ENCODE measurements at places on chromosomes 4 and X. TPM values are rescaled to one million over a fixed set of nuclear protein-coding genes. Genes with fewer than 3 reads are reported as not detected.

IBSP gene
- total RNA-seq, result not detected

RASGEF1B gene
- total RNA-seq, result 14.4 TPM

DNA sequence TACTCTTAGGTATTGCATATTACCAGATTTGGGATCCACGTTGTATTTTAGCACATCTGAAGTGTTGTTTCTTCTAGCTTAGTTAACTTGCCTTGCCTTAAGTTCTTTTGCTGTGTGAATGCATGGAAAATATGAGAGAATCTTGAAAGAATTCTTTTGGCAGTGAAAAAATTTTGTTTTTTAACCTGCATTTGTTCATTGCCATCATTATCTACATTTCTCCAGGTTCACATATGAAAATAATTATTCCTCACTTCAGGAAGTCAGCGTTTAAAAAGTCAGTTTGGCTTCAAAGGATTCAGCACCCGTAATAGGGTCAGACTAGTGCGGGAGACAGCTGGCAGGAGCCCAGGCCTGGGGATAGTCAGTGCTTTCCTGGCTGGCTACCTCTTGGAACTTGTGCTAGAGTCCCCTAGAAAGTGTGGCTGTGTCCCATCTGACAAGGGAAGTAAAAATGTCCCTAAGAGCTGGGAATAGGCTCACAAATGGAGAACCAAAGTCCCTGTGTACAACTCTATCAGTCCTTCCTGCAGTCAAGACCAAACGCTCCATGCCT lies 251.9 kb upstream of the KLF3 start:
- no peaks in the 10 kb centered on the region for H3K4me1 ChIP-seq
- no peak overlapping the region for H3K27ac ChIP-seq
- no peaks in the 10 kb centered on the region for H3K27me3 ChIP-seq
- no peak overlapping the region for H3K4me3 ChIP-seq
- H3K36me3 ChIP-seq, result no peaks in the 10 kb centered on the region

DNA sequence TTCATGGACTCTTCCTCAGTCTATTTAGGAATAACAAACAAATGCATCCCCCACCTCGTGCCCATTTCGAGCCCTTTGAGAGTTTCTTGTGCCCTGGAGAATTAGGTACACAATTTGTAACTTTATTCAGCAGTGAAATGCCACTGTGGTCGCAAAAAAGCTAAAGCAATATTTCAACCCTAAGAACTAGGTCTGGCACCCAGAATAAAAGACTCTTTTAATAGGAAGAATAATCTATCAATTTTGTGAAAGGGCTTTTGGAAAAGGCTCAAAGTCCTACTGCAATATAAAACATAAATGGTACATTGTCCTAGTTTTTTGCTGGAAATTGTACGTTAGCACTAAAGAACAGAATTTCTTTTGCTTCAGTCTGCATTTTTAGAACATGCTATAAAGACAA lies 304.6 kb upstream of the TENM3 start:
- H3K4me3 ChIP-seq, result no peak overlapping the region
- no peak for DNase-seq
- no peaks in the 10 kb centered on the region for H3K36me3 ChIP-seq

DNA sequence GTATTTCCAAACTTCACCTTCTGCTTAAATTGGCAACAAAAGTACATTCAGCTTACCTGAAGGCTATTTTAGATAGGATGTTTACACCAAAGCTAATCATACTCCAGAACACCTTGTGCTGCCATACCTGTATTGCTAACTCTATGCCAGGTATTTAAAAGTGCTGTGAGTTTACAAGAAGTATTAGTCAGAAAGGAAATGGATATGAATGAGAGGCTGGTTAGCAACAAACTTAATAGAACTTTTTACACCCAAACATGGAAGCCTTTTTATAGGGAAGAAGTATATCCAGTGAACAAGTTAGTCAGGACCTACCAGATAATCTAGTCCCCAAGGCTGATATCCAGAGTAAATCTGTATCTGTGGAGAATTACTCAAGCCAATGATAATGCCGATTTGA lies 131.2 kb upstream of the SPRY1 start:
- no peaks in the 10 kb centered on the region for H3K36me3 ChIP-seq
- no peak overlapping the region for H3K27ac ChIP-seq
- no peak for DNase-seq
- no peak overlapping the region for H3K4me3 ChIP-seq
- no peaks in the 10 kb centered on the region for H3K27me3 ChIP-seq

Data from tibial nerve (tissue), 4 donors.